ENCODE measurements at places on chromosomes 5 and 9. TPM values are rescaled to one million over a fixed set of nuclear protein-coding genes. Genes with fewer than 3 reads are reported as not detected.

GRCh38 chr5:32323741-32324140, 11.0 kb upstream of the MTMR12 start:
- DNase-seq, result no peak

GRCh38 chr9:133737774-133738639, at the start of gene SARDH:
SARDH (minus strand) TSS chr9:133738352; CDS start chr9:133734173, 4,179 bp downstream.
- peak; percentile 74 for DNase-seq

GRCh38 chr5:110053824-110054223, 364.1 kb downstream of the MAN2A1 start:
- no peak for DNase-seq

- peak; percentile 67 for DNase-seq
These were observed at the start of gene PRUNE2 for GRCh38 chr9:76905791-76906646. PRUNE2 (minus strand) TSS chr9:76906114; CDS start chr9:76905963, 151 bp downstream.

GRCh38 chr5:58455066-58455465, 4.8 kb downstream of the PLK2 start:
- DNase-seq, result no peak

The SNX24 gene
- total RNA-seq, result 13.1 TPM

The ZNF169 gene
- 1.7 TPM for total RNA-seq

The SCGB3A2 gene
- total RNA-seq, result not detected

The AJM1 gene
- 7.3 TPM for total RNA-seq

The DNAH5 gene
- total RNA-seq, result 0.27 TPM

The AQP7 gene
- total RNA-seq, result 155 TPM

Measured in Right ventricle myocardium superior (tissue), 1 donor.